Liver (tissue), 10 donors: ENCODE measurements at places on chromosomes 6 and 20.

GRCh38 chr6:83862776-83863471 lies 3.4 kb downstream of the CYB5R4 start:
- no peaks in the 10 kb centered on the region for H3K27me3 ChIP-seq
- no peak overlapping the region for H3K27ac ChIP-seq
- H3K4me3 ChIP-seq = no peak overlapping the region
- peaks cover 14% of the 10 kb centered on the region for H3K4me1 ChIP-seq
- DNase-seq = no peak

GRCh38 chr6:34543421-34543820 lies 12.7 kb downstream of the SPDEF start:
- peaks cover 4% of the 10 kb centered on the region for H3K4me1 ChIP-seq
- no peaks in the 10 kb centered on the region for H3K36me3 ChIP-seq
- no peak overlapping the region for H3K27ac ChIP-seq
- no peak overlapping the region for H3K4me3 ChIP-seq
- no peaks in the 10 kb centered on the region for H3K27me3 ChIP-seq

DNA sequence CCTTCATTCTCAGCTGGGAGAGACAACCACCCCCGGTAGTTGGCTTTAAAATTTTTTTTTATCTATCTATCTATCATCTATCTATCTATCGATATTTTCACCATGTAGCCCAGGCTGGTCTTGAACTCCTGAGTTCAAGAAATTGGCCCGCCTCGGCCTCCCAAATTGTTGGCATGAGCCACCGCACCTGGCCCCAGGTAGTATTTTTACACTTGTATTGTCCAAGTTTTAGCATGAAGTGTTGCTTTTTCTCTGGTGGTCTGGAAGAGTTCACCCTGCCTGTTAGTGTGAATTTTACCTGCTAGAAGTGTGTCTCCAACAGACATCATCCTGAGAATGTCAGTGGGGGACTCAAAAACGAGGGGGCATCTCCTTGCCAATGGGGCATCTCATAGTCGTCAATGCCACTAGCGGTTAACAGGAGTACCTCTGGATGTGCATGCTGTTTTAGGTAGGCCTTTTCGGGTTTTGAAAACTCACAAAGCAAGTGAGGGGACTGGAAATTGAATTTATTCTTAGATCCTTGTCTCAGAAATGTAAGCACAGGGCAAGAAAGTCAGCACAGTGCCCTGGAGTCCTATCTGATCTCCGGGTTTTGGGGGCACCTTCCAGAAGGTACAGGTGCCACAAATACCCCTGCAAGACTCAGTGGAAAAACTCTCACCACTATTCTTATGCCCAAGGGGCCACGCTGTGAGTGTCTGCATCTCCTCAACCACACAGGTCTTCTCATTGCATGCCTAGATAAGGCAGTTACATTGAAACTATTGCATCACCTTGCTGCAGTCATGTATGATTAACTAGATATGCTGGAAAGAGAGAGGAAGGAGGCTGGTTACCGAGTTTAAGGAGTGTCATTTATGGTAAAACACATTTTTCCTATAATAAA lies 37.1 kb downstream of the TNFAIP3 start:
- DNase-seq = no peak
- H3K4me1 ChIP-seq = peaks cover 6% of the 10 kb centered on the region
- H3K27me3 ChIP-seq = no peaks in the 10 kb centered on the region
- H3K4me3 ChIP-seq = no peak overlapping the region

GRCh38 chr6:38738261-38738660 lies 23.1 kb downstream of the DNAH8 start:
- no peaks in the 10 kb centered on the region for H3K4me1 ChIP-seq
- H3K36me3 ChIP-seq = no peaks in the 10 kb centered on the region
- no peak overlapping the region for H3K4me3 ChIP-seq

DNA sequence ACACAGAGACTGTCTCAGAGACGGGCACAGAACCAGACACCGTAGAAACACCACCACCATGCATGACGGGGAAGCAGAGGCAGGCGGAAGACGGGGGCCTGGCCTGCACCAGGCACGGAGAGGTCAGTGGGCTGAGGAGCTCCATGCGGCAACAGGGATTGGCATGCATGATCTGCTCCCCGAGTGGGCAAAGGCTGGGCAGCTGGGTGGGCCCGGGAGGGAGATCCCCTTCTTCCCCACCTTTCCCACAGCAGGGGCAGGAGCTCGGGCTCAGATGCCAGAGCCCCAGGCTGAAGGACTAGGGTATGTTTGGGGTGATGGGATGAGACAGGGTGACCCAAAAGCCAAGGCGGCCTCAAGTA lies 43.2 kb downstream of the RAB44 start:
- no peaks in the 10 kb centered on the region for H3K27me3 ChIP-seq
- H3K27ac ChIP-seq = no peak overlapping the region
- H3K4me3 ChIP-seq = no peak overlapping the region
- no peaks in the 10 kb centered on the region for H3K4me1 ChIP-seq

DNA sequence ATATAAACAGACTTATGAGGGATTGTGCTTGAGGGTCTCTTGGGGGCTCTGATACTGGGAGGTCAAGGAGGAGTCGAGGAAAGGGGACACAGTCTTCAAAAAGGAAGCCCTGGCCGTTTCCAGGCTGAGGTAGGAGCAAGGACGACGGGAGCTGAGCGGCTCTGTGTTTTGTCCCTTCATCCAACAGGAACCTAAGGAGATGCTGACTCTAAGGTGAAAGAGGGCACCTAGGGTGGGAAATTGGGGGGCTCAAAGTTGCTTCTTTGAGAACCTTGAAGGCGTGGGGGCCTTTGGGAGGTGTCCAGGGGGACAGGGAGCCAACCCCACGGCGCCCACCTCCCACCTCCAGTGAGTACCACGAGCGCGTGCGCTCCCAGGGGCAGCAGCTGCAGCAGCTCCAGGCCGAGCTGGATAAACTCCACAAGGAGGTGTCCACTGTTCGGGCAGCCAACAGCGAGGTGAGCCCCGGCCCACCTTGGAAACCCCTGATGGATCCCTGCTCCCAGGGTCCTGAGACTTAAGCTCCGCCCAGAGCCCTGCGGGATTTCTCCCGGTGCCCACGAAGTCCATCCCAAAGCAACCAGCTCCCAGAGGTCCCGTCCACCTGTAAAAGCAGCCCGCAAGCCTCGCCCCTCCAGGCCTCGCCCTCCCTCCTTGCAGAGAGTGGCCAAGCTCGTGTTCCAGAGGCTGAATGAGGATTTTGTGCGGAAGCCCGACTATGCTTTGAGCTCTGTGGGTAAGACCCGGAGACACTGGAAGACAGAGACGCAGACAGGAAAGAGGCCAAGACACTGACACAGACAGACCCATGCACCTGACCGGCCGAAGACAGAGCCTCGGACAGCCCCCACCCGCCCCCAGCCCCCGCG lies 2.9 kb downstream of the SPAG4 start:
- no peaks in the 10 kb centered on the region for H3K36me3 ChIP-seq
- H3K4me1 ChIP-seq = peaks cover 15% of the 10 kb centered on the region
- H3K4me3 ChIP-seq = peak overlapping the region; percentile 37

- H3K27ac ChIP-seq = no peak overlapping the region
- no peaks in the 10 kb centered on the region for H3K27me3 ChIP-seq
- peaks cover 3% of the 10 kb centered on the region for H3K4me1 ChIP-seq
- no peak for DNase-seq
- peaks cover 16% of the 10 kb centered on the region for H3K36me3 ChIP-seq
- no peak overlapping the region for H3K4me3 ChIP-seq
Measured at GRCh38 chr20:32321390-32321789, 36.7 kb upstream of the ASXL1 start.

DNA sequence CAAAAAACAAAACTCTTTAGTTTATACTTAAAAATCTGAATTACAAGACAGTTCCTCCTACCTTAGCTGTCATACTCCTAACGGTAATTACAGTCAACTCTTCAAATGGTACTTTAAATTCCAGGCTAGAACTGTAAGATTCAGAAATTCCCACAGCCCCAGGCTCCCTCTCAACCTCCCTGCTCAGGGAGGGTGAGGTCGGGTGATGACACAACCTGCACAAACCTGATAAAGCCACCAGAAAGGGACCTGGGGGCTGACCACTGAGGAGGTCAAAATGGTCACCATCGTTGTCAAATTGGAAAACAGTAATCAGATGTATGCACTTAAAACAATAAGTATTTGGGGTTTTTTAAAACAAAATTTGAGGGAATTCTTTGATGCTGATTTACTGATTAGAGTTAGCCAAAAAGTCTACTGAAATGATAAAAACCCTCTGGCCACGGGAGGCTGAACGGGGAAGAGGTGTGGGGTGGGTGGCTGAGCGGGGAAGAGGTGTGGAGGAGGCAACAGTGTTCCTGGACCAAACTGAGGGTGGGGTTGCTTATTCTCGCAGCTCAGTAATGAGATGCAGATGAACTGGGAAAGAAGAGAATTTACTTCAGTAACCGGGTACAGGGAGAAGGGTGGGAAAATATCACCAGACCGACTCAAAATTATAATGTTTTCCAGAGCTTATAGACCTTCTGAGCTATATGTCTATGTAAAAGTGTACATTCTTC lies 52.4 kb downstream of the SLC22A1 start:
- H3K27ac ChIP-seq = no peak overlapping the region
- no peak for DNase-seq
- H3K4me3 ChIP-seq = no peak overlapping the region
- H3K4me1 ChIP-seq = no peaks in the 10 kb centered on the region

GRCh38 chr20:20204256-20204655 lies 151.9 kb downstream of the CFAP61 start:
- no peaks in the 10 kb centered on the region for H3K27me3 ChIP-seq
- no peaks in the 10 kb centered on the region for H3K4me1 ChIP-seq
- no peak for DNase-seq
- no peak overlapping the region for H3K27ac ChIP-seq
- H3K4me3 ChIP-seq = no peak overlapping the region

DNA sequence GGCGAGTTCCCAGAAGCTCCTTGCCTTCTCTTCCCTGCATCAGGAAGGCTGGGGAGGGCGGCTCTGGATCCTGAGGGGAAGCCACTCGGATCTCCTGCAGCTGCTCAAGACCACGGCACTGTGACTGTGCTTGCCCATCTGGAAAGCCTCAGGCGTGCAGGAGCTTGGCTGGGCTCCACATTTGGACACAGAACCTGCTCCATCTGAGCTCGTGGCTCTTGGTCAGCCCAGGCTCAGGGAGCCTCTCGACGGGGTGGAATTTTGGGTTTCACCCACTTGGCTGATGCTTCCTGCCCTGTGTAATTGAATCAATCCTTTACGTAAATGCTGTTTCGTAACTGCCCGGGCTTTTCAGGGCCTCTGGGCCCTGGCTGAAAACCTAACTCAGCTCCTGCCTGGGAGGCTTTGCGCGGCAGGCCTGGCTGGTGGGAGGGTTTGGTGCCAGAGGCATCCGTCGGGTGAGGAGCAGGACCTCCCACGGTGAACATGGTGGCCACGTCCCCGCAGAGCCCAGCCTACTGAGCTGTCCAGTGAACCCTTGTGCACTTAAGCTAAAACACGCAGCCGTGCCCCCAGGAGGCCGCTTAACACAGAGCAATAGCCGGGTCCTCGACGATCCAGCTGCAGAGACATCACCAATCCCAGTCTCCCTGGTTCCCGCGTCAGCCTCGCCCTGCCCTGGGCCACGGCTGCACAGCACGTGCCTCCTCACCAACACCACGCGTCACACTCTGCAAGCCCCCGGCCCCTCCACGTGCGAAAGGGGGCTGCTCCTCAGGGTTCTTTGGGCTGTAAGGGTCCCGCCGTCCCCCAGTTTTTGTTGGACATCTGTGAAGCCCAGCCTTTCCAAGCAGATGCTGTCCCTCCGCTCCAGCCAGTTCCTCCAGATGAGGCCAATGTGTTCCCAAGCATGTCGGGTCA lies 241.0 kb downstream of the DLL1 start:
- H3K27ac ChIP-seq = peak overlapping the region; percentile 16
- no peak overlapping the region for H3K4me3 ChIP-seq
- H3K27me3 ChIP-seq = no peaks in the 10 kb centered on the region
- H3K4me1 ChIP-seq = peaks cover 3% of the 10 kb centered on the region

DNA sequence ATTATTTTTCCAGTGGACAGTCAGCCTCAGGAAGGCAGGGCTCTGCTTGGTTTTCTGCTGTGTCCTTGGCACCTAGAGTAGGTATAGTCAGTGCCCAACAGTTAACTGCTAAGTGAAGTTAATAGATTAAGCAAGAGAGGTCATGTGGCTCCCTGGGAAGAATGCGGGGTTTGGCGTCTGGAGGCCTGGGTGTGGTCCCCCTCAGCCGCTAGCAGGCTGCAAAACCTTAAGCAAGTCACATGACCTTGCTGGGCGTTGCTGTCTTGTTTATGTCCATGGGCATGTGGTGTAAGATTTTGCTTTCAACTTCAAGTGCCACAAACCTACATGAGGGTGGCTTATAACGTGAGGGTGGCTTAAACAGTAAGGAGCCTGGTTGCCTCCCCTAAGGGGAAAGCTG lies 75.5 kb upstream of the SCP2D1 start:
- no peak overlapping the region for H3K27ac ChIP-seq
- no peak for DNase-seq
- no peaks in the 10 kb centered on the region for H3K4me1 ChIP-seq
- H3K4me3 ChIP-seq = no peak overlapping the region
- H3K27me3 ChIP-seq = no peaks in the 10 kb centered on the region
- no peaks in the 10 kb centered on the region for H3K36me3 ChIP-seq

DNA sequence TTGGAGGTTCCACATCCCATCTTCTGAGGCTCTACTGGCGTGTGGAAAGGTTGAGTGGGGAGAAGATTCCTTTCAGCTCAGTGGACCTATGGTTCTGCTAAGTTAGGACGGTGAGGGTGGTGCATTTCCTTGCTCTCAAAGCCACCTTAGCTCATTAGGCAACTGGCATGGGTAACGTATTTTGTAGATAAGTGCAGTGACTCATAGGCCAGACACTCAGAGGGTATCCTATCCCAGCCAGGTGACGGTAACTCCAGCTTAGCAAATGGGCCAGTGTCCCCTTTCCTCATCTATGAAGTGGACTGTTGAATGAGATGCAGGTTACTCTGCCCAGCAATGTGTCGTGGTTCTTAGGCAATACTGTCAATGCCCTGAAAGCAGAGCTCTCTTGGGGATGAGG lies 3.7 kb downstream of the RPS6KA2 start:
- DNase-seq = no peak
- H3K4me1 ChIP-seq = peaks cover 22% of the 10 kb centered on the region
- H3K36me3 ChIP-seq = no peaks in the 10 kb centered on the region
- H3K27ac ChIP-seq = no peak overlapping the region
- H3K4me3 ChIP-seq = no peak overlapping the region
- no peaks in the 10 kb centered on the region for H3K27me3 ChIP-seq

DNA sequence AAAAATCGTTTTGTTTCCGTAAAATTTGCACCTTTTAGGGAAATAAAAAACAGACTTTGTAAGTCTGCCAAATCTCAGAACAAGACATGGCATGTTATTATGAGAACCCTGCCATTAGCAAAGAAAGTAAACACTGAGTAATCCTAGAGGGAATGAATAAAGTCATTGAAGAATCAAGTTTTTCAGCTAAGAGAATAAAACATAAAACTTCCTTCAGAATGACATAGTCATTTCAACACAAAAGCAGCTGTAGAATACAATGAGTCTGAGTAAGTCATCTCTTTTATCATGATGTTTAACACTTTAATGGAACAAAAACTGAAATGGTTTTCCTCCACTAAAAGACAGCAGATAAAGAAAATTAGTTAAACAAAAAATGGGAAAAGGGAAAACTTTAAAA lies 10.3 kb upstream of the DST start:
- no peak overlapping the region for H3K4me3 ChIP-seq
- peaks cover 8% of the 10 kb centered on the region for H3K36me3 ChIP-seq
- peaks cover 2% of the 10 kb centered on the region for H3K4me1 ChIP-seq
- no peak for DNase-seq
- no peaks in the 10 kb centered on the region for H3K27me3 ChIP-seq
- H3K27ac ChIP-seq = no peak overlapping the region

- H3K4me3 ChIP-seq = no peak overlapping the region
- no peak for DNase-seq
- H3K36me3 ChIP-seq = no peaks in the 10 kb centered on the region
- no peak overlapping the region for H3K27ac ChIP-seq
- no peaks in the 10 kb centered on the region for H3K27me3 ChIP-seq
- no peaks in the 10 kb centered on the region for H3K4me1 ChIP-seq
Measured at GRCh38 chr20:54678253-54678652, 202.9 kb downstream of the DOK5 start.
